Activated T-cell treated with anti-CD3 and anti-CD28 coated beads for 48 hours (primary cell): ENCODE measurements at places on chromosomes 2 and 18.

- no peak for DNase-seq
Measured at GRCh38 chr2:124973396-124973795, 948.3 kb downstream of the CNTNAP5 start.

DNA sequence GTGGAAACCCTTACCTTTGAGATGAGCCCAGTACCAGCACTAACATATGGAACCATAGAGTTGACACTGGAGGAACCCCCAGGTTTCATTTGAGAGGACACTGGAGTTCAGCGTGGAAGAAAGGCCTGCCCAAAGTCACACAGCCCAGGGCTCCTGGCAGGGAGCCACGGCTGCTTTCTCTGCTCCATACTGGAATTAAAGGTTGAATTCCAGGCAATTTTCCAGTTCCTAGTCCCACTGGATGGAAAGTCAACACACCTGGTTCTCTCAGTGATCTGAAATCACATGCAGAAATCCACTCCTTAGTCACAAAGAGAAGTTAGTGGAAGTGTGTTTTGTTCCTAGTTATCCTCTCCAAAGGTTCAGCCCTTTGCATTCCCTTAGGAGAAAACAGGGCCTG, 336.1 kb upstream of the SKOR2 start:
- no peak for DNase-seq

DNA sequence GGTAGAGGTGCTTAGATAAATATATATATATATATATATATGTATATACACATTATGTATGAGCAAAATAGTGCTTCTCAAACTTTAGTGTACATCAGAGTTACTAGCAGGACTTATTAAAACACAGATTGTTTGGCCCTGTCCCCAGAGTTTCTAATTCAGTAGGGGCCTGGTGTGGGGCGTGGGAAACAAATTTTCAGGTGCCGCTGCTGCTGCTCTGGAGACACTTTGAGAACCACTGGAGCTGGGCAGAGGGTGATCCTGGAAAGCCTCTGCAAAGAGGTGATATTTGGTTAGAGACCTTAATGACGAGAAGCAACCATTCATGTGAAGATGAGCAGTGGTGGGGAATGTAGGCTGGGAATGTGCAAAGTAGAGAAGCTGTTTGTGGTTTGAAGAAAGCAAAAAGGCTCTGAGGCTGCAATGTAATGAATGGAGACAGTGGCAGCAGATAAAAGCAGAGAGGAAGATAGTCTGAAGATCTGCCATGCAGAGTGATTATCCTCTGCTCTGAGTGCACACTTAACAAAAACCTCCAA, 142.9 kb downstream of the PLCL1 start:
- DNase-seq = no peak

DNA sequence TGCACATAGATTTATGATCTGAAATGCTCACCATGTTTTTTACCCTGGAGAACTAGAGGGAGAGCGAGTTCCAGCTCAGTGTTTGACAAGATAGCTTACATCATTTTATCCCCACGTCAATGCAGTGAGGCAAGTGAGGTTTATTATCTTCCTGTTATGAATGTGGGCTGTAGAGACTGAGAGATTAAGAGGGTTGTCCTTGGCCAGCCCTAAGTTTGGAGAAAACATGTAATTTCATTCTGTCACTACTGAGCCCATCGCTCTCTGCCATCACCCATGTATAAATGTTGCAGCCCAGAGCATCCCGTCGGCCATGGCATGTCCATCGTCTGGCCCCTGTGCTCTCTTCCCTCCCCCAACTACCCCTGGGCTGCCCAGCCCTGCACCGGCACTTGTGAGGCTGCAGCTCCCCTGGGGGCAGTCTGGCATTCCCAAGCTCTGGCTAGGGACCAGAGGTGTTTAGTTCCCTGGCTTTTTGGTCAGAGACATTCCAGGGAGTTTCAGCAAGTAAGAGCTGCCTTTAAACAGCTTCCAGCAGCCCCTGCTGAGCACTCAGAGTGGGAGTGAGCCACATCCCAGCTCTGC, 136.7 kb downstream of the ANTXR1 start:
- DNase-seq = no peak

- DNase-seq = no peak
Measured at GRCh38 chr18:22253676-22254075, 84.3 kb downstream of the GATA6 start.

GRCh38 chr2:13813236-13813635, 819.3 kb upstream of the LRATD1 start:
- no peak for DNase-seq

DNA sequence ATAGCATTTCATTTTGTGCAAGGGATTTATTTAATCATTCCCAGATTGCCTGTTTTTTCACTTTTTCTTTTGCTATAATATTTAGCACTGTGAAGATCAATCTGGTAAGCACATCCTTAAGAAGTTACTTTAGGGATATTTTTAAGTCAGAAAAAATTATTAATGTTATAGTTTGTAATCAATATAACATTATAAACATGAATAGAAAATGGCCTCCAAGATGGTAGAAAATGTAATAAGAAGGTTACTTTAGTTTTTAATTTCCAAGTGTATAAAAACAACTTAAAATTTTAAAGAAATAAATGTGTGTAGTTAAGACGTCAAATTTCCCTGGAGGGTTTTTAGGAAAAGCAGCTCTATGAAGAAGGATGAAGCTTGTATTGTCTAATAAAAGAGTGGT, 81.9 kb upstream of the SERPINE2 start:
- no peak for DNase-seq

DNA sequence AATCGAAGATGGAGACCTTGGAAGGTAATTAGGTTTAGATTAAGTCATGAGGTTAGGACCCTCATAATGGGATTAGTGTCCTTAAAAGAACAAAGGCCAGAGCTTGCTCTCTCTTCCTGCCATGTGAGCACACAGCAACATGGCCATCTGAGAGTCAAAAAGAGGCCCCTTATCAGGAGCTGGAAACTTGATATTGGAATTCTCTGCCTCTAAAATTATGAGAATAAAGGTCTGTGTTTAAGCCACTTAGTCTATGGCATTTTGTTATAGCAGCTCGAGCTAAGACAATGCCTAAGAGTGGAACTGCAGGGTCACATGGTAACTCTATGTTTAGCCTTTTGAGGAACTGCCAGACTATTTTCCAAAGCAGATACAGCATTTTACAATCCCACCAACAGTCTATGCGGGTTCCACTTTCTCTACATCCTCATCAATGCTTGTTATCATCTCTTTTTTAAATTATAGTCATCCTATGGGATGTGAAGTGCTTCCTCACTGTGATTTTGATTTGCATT, 42.4 kb downstream of the THADA start:
- no peak for DNase-seq

DNA sequence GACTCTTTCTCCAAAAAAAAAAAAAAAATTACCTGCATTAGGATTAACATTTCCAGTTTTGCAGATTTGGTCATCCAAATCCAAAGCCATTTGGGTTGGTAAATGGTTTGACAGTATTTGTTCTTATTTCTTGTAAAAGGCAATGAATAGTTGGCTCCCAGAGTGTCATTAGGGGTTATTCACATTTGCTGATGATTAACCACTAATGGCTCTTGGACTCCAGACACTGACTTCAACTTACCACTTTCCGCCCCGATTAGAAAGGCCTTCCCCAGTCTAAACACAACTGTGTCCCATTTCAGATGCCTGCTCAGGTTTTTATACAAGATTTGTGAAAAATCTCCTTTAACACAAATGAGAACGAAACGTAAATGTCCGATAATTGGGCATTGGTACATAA, 9.6 kb upstream of the TGIF1 start:
- no peak for DNase-seq

DNA sequence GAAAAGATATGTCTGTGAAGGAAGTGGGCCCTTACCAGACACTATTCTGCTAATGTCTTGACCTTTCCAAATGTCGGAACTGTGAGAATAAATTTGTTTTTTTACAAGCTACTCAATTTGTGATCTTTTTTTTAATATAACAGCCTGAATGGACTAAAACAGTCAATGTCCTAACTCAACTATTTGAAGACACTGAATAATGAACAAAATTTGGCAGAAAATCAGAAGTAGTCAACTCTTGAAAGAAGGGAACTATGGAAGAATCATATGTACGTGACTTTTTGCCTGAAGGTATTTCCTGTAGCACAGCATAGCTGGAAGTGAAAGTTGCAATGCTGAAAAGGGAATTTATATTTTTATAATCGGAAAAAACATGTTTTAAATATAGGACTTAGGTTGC, 351.8 kb upstream of the TFPI start:
- DNase-seq = no peak

DNA sequence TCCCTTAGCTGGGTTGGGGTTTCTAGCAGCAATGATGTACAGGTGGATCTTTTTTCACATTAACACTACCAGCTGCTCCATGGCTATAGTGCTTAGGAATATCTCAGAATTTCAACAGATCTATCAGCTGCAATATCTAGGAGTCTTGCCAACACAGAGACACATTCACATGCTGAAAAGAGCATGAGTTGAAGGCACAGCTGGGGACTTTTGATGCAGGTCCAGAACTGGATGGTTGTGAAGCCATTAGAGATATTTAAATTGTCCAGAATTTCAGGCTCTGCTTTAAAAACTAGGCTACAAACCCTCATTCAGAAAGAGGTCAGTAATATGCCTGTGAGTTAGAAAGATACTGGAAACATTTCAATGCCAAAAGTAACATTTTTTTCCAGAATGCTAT, 122.2 kb upstream of the CCDC195 start:
- DNase-seq = no peak

- peak; percentile 69 for DNase-seq
Measured at GRCh38 chr18:48777026-48777743, 173.6 kb downstream of the SMAD7 start.

GRCh38 chr2:32011485-32011960, 715 bp upstream of the MEMO1 start:
- DNase-seq = no peak

- DNase-seq = no peak
Measured at GRCh38 chr2:31008561-31009114, 129.6 kb downstream of the GALNT14 start.

GRCh38 chr2:113760400-113760799, 4.0 kb upstream of the SLC35F5 start:
- DNase-seq = no peak

DNA sequence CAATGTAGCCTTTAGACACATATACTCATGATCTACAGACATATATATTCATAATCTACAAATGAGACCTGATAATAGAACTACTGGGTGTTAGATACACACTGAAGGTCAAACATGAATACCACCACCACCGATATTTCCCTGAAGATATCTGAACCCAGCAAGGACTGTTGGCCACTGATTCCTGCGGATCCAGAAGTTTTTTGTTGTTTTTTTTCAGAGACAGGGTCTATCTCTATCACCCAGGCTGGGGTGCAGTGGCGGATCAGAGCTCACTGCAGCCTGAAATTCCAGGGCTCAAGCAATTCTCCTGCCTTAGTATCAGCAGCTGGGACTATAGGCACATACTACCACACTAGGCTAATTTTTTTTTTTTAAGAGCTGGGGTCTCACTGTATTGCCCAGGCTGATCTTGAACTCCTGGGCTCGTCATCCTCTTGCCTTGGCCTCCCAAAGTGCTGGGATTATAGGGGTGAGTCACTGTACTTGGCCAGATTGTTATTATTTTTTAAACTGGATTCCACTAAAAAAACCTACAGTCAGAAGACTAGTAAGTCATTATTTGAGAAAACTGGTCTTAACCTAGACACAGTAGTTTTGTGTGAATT, 1.8 kb downstream of the METTL5 start:
- no peak for DNase-seq

DNA sequence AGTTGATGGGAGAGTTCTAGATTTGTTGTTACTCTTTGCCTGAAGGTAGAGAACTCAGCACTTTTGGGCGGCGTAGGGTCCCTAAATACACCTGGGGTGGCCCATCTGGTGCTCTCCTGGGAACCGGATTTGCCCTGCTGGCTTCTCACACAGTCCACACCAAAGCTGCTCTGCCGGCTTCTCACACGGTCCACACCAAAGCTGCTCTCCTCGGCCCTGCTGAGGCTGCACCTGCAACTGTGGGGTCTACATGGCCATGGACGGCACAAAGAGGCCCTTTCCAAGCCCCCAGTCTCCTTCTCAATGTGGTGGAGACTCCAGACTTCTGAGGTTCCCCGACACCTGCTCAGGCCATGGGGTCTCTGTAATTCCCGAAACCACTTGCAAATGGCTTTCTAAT, 124.8 kb upstream of the GPC1 start:
- no peak for DNase-seq

GRCh38 chr2:227163485-227163997, 464 bp downstream of the COL4A4 start:
- no peak for DNase-seq

DNA sequence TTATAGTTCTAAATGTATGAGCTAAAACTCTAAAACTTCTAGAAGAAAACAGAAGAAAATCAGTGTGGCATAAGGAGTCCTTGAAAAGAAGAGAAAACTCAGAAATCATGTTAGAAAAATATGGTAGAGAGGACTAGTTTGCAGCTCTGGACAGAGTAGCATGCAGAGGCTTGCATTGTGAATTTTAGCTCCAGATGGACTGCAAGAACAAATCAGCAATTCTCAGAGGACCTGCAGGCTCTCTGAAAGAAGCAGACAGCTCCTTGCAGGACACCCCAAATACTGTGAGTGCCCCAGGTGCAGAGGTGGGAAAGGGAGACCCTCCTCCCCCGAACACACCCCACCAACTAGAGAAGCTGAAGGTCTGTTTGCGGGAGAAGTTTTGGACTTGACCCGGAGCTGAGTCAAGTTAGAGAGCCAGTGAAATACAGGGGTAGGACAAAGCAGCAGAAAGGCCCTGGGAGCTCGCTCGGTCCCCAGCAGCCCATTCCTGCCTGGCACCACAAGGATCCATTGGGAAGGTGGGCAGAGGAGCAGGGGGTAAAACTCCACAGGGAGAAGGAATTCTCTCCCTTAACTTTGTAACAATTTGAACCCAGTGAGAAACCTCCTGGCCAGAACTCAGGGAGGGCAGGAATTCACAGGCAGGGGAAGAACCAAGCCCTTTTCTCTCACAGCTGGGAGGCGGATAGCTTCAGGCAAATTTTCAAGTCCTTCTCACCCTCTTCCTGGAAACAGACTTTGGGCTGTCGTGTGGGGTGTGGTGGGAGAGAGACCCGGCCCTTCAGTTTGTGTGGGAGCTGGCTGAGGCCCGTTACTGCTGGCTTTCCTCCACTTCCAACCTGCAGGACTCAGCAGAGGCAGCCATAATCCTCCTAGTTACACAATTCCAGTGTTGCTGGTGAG, 216.2 kb upstream of the SLC35G4 start:
- DNase-seq = no peak

GRCh38 chr2:192087398-192087958, 107.3 kb downstream of the TMEFF2 start:
- no peak for DNase-seq

DNA sequence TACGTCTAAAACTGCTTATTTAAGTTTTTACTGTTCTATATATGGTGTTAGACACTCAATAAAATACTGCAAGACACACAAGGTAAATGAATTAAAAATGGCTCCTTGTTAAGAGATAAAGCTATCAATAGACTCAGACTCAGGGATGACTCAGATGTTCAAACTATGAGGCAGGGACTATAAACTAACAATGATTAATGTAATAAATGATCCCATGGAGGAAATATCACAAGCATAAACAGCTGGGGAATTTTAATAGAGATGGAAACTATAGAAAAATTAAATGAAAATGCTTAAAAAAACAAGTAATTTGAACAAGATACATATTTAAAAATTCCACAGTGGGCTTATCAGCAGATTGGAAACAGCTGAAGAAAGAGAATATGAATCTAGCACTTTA, 650.8 kb downstream of the DCDC2C start:
- DNase-seq = no peak

GRCh38 chr18:79257480-79257879, 138.2 kb upstream of the NFATC1 start:
- no peak for DNase-seq

- DNase-seq = no peak
Measured at GRCh38 chr2:1971124-1971523, 226.8 kb upstream of the PXDN start.

GRCh38 chr2:240460253-240460711, 24.8 kb downstream of the GPC1 start:
- no peak for DNase-seq
